Cardiac fibroblast (primary cell): ENCODE measurements at places on chromosomes 1 and 21.

- DNase-seq = no peak
Observed at GRCh38 chr1:167968569-167968968, 31.7 kb upstream of the MPC2 start.

DNA sequence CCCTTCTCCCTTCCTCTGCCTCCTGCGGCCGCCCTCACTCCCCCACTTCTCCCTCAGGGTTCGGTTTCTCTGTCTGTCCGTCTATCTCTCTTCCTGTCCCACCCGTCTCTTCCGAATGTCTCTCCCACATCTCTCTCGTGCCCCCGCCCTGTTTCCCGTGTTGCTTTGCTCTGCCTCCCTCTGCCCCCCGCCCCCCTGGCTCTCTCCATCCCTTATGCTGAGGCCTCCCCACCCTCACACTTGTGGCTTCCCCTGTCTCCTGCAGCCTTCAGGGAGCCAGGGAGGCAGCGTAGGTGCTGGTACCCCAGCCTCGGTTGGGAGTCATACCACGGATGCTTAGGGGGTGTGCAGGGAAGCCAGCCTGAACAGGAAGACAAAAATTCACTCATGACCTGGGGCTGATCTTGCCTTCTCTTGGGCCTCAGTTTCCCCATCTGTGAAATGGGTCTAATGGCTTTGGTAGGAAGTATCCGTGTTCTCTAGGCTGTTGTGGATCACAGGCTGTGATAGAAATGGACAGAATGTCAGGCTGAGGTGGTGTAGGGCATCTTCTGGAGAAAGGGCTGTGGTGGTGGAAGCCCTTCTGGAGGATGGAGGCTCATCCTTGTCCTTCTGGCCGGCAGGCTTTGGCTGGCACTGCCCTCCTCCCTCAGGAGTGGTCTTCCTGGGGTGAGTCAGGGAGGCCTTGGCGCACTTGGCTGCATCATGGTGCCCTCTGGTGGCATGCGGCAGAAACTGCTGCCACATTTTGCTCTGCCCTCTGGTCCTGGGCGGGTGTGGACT is 55.5 kb downstream of the FOXO6 start:
- peak; percentile 80 for DNase-seq

DNA sequence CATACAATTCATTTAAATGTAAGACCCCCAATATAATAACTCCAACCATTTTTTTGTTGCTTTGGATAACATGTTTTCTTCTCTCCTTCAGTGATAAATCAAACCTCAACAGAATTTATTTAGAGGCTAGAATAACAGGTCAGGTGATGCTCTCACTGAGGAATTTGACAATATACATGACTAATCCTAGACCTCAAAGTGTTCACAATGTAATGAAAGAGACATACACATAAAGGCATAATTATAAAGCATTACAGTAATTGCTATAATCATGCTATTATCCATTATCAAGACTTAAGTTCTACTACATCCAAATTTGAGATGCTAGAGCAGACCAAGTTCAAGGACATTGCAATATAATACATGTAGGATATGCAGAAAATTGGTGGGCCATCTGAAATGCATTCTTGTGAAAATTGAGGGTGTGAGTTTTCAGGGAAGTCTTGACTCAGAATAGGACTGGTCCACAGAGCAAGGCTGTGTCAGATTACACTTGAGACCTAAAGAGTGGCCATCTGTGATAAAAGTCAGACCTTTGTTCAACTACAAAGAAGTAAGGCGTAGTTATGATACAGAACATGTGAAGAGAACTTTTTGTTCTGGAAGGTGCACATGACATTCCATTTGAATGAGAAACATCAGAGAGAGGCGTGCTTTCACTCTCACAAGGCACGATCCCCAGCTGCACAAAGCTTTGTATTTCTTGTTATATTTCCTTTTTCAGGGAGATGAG is 45.5 kb downstream of the UTP25 start:
- DNase-seq = peak; percentile 94

DNA sequence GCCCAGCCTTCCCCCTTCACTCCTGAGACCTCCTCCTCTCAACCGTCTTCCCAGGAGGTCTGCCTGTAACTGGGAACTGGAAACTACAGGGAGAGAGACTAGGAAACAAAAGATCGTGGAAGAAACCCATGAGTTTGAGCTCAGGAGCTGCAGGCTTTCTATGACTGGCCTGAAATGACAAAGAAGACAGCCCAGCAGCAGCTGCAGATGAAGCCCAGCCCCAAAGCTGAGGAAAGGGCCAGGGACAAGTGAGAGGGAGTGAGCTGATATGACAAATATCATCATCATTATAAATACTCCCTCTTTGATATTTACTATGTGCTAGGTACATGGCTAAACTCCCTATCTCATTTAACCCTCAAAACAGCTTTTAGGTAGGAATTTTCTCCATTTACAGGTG is 142.6 kb upstream of the CTTNBP2NL start:
- no peak for DNase-seq

DNA sequence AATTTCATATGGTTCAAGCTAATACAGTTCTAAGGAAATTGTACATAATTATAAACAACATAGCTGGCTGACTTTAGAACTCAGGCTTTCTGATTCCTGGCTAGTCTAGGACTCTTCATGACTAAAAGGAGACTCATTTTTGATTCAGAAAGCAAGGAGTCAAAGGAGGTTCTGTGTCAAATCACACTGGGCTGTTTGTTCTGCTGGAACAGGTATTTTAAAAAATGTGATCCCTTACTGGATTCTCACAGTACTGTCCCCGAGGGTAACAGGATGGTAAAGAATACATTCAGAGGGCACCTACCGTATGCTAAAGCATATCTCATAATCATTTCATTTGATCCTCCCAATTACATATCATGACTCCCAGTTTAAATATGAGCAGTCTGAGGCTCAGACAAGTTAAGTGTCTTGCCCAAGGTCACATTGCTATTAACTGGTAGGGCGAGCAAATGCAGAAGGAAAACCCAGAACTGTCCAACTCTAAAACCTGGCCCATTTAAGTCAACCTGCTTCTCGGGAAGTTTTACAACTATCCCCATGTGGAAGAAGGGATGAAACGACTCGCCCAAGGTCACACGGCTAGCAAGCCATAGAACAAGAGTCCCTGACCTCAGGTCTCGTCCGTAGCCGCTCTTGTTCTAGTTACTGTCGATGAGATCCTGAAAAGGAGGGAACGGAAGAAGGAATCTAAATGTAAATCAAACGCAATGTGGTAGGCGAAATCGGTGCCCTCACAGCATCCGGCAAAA is 675 bp downstream of the MYSM1 start:
- peak; percentile 21 for DNase-seq

GRCh38 chr1:234670967-234671626 is 61.1 kb upstream of the IRF2BP2 start:
- DNase-seq = no peak

GRCh38 chr1:210360852-210361477 is 32.3 kb downstream of the HHAT start:
- DNase-seq = peak; percentile 75

DNA sequence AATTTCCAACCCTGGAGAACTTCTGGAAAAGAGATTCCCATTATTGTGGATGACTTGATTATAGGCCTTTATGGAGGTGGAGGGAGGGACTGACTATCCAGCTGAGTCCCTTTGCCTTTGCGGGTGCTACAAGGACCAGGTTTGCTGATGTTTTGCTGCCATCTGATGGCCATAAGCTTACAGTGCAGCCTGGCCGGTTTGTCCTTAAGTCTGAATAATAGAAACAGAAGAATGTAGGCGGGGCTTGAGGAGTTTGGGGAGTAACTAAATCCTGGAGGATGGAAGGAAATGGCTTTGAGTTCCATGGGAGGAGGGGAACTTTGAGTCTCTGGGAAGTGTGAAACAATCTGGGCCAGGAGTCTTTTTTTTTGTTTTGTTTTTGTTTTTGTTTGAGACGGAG is 55.7 kb upstream of the CD1D start:
- DNase-seq = peak; percentile 97
